ENCODE measurements at places on chromosomes 2 and 18. TPM values are rescaled to one million over a fixed set of nuclear protein-coding genes. Genes with fewer than 3 reads are reported as not detected.

NT5DC4 gene
- total RNA-seq = not detected

ZC3H15 gene
- total RNA-seq = 60.9 TPM

DNA sequence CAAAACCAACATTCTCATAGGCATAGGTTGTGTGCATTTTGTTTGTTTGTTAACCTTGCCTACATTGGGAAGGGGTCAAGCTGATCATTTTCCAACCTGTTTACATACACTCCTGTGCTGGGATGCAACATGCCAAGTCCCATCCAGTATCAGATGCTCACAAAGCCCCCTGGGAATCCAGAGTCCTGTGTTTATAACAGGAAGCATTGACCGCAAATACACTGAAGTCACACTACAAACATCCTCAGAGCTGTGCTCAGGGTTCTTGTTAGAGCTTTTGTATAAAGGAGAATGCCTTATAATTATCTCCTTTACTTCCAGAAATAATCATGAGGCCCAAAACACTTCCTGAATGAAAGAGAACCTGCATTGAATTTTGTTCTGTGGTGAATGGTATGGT is 488.7 kb upstream of the TCF4 start:
- no peak for DNase-seq

- no peak for DNase-seq
Measured at GRCh38 chr2:165471349-165471950, 2.0 kb downstream of the CSRNP3 start.

DNA sequence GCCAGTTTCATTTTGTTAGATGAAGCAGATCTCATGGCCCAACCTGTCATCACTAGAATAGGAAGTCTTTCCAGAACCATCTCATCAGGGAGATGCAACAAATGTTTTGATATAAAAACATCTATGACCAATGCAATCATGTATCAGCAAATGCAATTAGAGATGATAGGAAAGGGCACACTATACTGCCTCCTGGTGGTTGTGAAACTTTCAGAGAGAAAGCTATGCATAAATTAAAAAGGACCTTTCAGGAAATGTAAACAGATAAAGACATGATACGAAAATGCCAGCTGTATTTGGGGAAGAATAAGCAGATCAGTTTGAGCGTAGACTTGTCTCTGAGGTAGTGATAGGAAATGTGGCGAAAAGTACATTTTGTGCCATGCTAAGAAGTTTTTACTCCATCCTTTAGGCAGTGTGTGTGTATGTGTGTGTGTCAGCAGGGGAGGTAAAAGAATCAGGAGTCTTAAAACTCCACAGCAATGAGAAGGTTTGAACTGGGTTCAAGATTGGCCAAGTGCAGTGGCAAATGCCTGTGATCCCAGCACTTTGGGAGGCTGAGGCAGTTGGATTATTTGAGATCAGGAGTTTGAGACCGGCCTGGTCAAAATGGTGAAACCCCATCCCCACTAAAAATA is 479.3 kb downstream of the CPS1 start:
- DNase-seq = no peak

GRCh38 chr18:10122988-10123950 is 209.5 kb downstream of the VAPA start:
- no peak for DNase-seq

DNA sequence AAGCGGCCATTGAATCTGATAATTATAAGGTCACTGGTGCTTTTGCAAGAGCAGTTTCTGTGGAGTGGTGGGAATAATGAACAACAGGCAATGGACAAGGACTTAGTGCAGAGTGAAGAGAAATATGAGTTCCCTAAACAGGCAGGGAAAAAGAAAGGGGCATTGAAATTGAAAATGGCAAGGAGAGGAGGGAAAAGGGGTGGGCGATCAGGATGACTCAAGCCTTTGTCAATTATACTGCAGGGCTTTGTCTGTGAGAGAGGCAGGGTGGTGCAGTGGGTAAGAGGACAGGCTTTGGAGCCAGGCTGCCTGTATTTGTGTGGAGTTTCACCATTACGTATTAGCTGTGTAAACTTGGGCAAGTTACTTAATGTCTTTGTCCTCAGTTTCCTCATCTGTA is 29.5 kb upstream of the PAIP2B start:
- DNase-seq = no peak

All from WTC11 (cell line).